ENCODE measurements at places on chromosomes 2 and 18. TPM values are rescaled to one million over a fixed set of nuclear protein-coding genes. Genes with fewer than 3 reads are reported as not detected.

DNA sequence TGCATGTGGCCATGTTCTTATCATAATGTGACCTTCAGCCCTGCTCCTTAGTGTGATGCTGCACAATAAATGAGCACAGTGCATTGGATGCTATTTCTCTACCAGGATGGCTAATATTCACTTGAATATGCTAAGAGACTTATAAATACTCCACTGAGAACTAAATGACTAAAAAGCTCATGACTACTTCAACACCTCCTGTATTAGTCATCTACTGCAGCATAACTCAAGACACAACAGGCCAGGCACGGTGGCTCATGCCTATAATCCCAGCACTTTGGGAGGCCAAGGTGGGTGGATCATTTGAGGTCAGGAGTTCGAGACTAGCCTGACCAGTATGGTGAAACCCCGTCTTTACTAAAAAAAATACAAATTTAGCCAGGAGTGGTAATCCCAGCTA is 213.4 kb downstream of the RND3 start:
- DNase-seq = no peak

- no peak for DNase-seq
These were observed 544.2 kb downstream of the SATB2 start for GRCh38 chr2:198913394-198914152.

DNA sequence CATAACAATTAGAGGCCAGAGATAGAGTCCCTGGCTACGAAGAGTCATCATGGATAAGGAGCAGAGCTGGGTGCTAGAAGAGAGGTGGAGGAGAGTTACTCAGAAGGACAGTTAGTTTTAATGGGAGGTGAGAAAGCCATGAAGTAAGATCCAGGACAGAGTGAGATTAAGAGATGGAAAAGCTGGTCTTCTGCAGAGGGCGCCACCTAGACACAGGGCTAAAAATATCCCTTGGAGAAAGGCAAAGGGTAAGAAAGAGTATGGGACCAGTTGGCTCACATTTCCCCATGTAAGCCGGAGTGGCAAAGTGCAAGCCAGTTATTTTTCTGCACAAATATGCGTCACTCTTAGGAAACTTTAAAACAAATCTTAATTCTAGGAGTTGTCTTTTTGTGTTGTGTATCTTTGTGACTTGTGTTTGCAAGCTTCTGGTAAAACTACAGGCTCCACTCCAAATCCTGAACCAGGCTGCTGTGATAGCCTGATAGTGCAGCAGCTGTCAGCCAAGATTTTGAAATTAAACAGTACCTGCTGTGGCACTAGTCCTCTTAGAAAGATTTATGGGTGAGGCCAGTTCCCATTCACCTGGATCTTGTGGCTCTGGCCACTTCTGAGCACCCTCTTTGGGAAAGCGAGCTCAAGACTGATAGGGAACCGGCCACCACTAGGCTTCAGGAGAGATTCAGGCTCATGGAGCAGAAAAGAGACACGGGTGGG is 204.2 kb downstream of the TPGS2 start:
- no peak for DNase-seq

DNA sequence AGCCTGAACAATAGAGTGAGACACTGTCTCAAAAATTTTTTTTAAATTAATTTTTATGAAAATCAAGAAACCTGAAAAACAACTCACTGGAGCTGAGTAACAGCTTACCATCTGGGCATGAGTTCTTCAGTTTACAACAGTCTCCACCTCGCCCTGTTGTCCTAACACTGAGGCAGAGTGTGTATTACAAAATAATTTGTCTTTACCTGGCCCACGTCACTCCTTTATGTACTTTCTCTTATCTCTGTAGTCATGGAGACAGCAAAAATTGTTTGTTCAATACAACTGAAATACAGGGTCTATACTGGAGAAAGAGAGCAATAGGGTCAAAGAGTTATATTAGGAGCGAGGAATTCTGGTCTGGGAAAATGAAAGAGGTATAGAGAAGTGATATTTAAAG is 48.1 kb downstream of the CYTIP start:
- no peak for DNase-seq

DNA sequence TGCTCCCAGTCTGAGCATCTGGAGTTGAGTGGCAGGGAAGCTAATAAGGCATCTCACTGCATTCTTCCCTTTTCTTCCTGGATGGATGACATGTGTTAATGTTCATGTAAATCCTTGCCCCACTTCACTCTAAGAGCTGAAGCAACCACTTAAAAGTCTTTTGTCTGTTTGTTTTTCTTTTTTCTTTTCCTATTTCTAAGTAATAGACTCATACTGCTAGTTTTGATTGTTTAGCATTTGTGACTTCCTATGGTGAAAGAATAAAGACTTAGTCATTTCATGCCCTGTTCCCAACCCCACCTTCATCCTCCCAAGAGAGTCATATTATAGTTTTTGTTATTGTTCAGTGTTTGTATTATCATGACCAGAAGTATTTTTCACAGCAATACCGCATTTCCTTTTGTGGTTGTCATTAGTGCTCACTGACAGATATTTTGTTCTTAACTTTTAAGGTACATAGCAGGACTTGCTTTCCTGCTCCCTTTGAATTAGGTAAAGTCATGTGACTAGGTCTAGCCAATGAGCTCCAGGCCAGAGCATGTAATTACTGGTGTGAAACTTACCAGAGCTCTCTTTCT is 18.1 kb upstream of the SPP2 start:
- DNase-seq = no peak

DNA sequence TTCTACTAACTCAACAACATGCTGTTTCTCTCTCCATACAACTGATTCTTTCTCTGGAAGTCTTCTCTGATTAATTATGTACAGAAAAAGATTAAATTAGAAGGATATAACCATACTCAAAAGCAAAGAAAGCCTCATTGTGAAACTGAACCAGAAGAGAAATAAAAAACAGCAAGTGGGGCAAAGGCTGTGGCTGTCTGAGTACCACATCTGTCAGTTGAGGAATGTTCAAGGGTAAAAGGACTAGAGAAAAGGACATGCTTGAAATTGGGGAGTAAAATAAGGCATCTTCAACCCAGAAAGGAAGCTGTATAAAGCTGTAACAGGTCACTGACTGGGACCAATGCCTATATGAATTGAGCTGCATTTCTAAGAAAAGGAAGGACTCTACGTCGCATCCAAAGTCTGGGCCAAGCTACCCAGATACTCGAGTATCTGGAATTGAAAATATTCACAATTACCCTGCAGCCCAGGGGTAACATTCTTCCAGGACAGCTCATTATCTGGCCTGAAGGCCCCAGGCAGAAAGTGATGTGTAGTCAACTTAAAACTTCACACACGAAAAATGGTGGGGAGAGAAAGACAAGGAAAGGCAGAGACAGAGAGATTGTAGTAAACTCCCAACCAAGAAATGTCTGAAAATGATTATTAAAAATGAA is 356.0 kb upstream of the GALNT5 start:
- DNase-seq = no peak

- no peak for DNase-seq
These were observed 5.2 kb upstream of the ARMC9 start for GRCh38 chr2:231193216-231193615.

GRCh38 chr2:85986121-85986520 is 97.3 kb upstream of the ST3GAL5 start:
- DNase-seq = no peak

DNA sequence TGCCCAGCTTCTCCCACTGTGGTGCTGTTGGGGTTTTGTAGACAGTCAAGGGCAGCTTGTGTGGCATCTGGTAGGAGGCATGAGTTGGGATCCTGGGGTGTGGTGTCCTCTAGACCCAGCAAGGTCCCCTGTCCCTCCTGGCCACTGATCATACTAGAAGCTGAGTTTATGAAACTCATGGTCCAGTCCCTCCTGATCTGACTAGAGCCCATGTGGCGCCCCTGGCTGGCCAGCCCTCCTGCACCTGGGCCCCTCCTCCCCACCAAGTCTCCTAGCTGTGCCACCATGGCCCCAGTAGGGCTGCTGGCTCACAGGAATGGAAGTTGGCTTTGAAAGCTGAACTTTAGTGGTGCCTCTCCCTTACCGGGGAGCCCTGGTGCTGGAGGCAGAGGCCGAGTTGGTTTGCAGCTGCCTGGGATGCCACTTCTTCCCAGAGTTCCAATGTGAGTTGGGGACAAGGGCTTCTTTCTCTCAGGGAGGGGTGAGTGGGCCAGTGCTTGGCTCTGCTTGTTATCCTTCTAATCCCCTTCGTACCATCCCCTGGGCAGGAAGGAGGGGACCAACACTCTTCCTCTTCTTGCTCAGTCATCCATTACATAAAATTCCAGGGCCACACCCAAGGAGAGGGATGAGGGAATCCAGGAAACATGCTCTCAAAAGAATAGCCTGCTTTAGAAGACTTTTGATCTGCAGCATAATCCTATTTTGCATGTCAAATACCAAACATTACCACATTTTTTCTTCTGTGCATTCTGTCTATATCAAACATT is 37.5 kb upstream of the HAAO start:
- DNase-seq = no peak

- no peak for DNase-seq
These were observed 535.4 kb downstream of the LRP1B start for GRCh38 chr2:141595316-141595920.

- no peak for DNase-seq
These were observed 35.8 kb downstream of the CCDC68 start for GRCh38 chr18:54923339-54923956.

DNA sequence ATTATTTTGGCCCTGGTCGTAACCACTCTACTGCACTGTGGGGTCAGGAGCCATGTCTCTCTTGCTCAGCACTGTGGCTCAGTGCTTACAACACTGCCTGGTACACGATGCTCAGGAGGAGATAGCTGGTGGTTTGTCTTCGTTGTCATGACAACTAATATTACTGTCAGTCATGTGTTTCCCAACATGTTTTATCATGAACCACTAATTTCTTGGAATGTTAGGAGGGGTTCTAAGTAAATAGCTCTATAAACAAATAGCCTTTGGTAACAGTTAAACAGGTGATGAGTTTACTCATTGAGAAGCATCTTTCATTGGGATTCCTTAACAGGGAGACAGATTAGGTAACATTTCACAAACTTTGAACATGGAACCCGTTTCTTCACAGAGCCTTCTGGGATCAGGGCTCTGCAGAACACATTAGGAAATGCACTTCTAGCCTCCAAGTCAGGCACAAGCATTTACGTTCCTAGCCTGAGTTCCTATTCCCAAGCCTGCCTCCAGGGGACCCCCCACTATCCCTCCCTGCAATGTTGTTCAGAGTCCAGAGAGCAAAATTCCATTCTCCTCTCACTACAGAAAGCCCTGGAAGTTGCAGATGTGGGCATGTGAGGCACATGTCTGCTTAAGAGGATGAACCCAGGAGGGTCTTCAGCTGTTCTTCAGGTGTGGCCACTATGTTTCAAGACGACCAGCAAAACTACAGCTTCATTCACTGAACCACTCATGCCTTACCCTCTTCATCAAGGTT is 6.4 kb upstream of the RBM44 start:
- DNase-seq = peak; percentile 8

DNA sequence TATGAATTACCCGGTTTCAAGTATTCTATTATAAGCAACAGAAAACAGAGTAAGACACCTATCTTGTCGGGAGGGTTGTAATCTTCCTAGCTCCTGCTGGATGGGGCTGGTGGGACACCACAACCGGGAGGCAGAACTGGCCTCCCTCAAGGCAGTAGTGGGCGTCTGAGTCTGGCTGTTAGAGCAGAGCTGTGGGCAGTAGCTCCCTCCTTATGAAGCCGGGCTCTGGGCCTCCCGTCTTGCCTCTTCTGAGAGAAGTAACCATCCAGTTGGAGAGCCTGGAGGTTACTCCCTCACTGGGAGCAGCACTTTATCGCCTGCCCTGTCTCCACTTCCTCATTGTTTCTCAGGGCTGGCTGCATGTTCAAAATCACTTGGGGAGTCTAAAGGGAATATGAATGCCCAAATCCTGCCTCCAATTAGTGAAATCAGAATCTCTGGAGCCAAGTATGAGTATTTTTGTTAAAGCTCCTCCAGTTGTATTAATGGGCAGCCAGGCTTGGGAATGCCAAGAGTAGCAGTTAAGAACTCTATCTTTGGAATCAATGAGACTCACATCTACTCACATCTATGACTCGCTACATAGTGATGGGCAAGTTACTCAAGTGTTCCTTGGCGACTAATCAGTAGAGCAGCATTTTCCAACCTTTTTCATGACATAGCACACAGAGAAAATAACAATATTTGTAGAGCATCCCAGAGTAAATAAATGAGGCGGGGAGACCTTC is 27.3 kb upstream of the NRP2 start:
- DNase-seq = no peak

DNA sequence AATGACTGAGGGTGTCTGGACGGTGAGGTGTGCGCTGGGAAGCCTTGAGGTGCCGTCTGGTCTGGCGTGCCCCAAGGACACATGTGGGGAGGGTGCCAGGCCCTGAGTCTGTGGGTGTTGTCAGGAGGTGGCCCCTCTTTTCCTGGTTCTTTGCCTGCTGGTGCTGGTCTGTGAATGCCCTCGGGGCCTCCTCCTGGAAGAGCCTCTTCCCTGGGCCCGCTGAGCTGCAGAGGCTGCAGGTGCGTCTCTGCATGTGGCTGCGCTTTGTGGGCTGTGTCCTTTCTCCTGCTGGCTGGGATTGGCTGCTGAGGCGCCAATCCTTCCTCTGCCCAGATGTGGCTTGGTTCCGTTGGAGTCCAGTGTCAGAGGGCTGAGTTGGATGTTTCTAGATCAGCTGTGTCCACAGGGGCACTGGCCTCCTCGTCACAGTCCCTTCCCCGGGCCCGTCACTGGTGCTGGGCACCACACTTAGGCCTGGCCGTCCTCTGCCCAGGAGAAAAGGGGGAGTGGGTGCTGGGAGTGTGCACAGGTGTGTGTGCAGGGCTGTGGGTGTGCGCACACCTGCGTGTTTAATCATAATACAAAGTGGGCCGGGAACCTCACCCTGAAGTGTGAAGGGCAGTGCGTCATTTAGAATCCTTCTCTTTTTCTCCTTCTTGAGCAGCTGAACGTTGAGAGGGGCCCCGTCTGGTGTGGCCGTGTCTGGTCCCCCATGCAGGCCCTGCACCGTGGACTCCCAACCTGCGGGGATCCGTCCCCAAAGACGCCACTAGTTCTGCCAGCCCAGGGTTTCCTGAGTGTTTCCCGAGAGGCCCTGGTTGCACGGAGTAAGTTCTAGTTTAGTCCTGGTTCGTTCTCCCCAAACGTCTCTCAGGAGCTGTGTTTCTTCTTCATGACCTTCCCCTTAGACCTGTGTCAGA is 35.5 kb downstream of the RTP5 start:
- DNase-seq = no peak

DNA sequence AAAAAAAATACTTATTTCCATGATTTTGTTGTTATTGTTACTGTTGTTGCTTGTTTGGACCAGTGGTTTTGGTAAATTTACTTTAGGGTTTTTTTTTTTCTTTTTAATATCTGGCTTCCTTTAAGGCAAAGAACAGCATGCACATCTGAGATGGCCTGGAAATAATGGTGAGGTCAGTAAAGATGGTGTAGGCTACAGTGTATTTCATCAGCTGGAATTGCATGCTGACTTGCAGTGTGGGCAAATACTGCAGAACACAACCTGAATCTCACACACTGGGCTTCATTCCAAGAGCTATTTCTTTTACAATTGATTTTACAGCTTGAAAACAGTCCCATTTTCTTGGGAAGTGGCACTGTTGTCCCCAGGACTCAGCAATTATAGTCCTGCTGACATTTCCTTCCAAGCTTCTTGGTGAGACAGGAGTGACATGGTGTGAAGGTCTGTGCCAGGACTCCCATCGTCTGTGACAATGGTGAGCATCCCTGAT is 376.1 kb upstream of the SOX11 start:
- DNase-seq = no peak

The NETO1 gene
- not detected for total RNA-seq

The HRH4 gene
- not detected for total RNA-seq

The CTDSP1 gene
- total RNA-seq = 67.9 TPM

Measured in K562 (cell line).